ENCODE measurements at places on chromosomes 13 and 19. TPM values are rescaled to one million over a fixed set of nuclear protein-coding genes. Genes with fewer than 3 reads are reported as not detected.

The LGALS7B gene
- total RNA-seq = not detected

The ZNF71 gene
- total RNA-seq = 21.7 TPM

The WDR88 gene
- not detected for total RNA-seq

The ZNF681 gene
- total RNA-seq = 11.5 TPM

The PODNL1 gene
- total RNA-seq = 0.14 TPM

The LIM2 gene
- total RNA-seq = not detected

The ZNF90 gene
- total RNA-seq = 27.3 TPM

The KBTBD6 gene
- total RNA-seq = 20.9 TPM

Data from neural crest cell (in vitro differentiated cells).